ENCODE measurements at places on chromosomes 3 and 15. TPM values are rescaled to one million over a fixed set of nuclear protein-coding genes. Genes with fewer than 3 reads are reported as not detected.

GRCh38 chr3:147640781-147641180 is 231.6 kb downstream of the ZIC1 start:
- DNase-seq: no peak

- no peak for DNase-seq
Measured at GRCh38 chr3:195770081-195770840, 41.5 kb downstream of the MUC4 start.

DNA sequence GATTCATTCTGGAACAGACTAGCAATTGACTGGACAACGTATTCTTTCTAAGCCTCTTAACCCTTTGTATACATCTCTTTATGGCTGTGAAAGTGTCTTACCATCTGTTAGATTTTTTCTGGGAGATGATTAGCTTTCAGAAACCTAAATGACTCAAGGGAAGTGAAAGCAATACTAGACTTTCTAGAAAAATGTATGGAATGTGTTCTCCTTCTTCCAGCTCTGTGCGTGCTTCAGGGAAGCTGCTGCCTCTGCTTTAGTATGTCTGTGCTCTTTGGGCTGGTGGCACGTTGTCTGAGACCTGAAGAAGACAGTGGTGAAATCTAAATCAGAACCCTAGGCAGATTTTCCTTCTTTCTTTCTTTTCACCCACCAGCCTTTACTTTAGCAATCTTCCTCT is 89.5 kb downstream of the ITPR1 start:
- no peak for DNase-seq

- DNase-seq: no peak
Measured at GRCh38 chr3:8094415-8094814, 407.2 kb upstream of the LMCD1 start.

DNA sequence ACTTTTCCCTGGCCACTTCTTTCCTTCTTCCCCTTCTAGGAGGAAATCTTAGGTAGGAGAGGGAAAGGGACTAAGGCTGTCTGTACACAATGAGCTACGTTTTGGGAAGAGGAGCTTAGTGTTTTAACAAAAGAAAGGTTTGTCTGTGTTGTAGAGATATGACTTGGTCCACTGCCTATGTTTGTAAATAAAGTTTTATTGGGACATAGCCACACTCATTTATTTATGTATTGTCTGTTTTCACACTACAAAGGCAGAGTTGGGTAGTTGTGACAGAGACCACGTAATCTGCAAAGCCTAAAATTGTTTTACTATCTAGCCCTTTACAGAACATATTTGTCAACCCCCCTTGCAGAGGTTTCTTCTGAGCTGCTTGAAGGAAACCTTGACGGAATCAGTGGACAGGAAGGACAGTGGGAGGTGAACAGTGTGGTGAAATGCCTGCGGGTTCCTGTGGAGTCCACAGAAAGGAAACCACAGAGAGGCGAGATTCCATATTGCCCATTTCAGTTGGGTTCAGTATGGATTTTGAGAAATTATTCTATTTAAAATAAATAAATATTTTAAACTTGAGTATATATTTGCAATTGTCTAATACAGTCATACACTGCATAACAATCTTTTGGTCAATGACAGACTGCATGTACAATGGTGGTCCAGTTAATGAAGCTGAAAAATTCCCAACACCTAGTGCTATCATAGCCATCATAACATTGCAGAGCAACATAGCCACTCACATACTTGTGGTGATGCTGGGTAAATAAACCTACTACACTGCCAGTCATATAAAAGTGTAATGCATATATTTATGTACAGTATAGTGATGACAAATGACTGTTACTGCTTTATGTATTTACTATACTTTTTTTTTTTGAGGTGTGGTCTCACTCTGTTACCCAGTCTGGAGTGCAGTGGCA is 157.9 kb upstream of the NUDT16 start:
- DNase-seq: no peak

GRCh38 chr3:173078525-173078924 is 62.5 kb downstream of the SPATA16 start:
- DNase-seq: no peak

DNA sequence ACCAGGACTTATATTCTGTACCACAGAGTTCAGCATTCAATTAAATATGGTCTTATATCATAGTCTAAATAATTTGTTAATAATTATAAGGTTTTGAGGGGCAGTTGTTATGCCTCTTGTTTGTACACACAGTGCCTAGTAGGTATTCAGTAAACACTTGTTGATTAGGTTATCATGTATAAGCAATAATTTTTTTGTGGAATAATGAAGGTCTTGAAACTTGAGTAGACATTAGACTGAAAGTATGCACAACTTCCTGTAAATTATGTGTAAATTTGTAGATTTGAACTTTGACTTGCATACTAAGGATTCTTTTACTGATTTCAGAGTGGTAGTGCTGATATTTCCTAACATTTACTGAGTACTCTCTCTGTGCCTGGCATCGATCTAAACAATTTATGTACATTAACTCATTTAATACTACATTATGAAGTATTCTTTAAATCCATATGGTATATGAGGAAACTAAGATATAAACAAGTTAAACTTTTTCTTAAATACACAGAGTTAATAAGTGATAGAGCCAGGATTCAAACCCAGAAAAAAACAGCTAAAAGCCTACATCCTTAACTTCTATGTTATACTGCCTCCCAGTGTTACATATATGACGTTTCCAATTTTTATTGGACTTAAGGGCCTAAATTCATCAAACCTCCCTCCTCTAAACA is 65.1 kb downstream of the GLCE start:
- no peak for DNase-seq

DNA sequence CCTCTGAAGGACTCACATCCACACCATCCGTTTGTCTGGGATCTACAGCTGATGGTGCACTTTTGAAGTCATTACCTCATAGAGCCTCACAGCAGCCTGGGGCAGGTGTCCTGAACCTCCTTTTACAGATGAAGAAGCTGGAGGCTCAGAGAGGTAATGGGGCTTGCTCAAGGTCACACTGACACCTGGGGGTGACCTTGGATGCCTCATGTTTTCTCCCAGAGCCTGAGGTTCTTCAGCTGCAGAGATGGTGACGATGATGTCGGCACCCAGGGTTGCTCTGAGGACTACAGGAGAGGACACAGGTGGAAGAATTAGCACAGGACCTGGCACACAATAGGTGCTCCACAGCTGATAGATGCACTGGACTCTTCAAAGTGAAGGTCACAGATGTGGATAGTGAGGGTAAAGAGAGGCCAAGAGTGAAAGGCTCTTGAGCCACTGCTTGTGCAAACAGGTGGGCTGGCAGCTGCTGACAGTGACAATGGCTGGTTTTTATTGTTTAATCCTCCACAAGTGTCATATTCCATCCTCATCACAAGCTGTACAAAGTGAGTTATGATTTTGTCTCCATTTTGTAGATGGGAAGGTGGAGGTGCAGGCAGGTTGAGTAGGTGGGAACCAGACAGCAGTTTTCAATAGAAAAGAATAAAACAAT is 17.4 kb upstream of the ATP2B2 start:
- no peak for DNase-seq

GRCh38 chr3:31579828-31580227 is 47.1 kb downstream of the STT3B start:
- no peak for DNase-seq

DNA sequence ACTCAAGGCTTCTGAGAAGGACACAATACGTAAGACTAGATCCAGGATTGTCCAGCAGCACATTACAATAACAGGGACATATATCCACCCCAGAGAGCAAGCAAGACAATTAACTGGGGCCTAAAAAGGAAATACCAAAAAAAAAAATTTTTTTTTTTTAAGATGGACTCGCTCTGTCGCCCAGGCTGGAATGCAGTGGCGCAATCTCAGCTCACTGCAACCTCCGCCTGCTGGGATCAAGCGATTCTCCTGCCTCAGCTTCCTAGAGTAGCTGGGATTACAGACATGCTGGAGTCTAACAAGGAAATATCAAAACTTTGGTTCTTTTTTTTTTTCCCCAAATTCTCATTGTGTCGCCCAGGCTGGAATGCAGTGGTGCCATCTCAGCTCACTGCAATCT is 28.8 kb upstream of the IMPDH2 start:
- DNase-seq: no peak

- DNase-seq: no peak
Measured at GRCh38 chr3:144801890-144802289, 830.3 kb downstream of the DIPK2A start.

GRCh38 chr15:39096608-39097205 is 484.2 kb upstream of the THBS1 start:
- no peak for DNase-seq

GRCh38 chr15:48989170-48989569 is 25.5 kb upstream of the SHC4 start:
- DNase-seq: no peak

DNA sequence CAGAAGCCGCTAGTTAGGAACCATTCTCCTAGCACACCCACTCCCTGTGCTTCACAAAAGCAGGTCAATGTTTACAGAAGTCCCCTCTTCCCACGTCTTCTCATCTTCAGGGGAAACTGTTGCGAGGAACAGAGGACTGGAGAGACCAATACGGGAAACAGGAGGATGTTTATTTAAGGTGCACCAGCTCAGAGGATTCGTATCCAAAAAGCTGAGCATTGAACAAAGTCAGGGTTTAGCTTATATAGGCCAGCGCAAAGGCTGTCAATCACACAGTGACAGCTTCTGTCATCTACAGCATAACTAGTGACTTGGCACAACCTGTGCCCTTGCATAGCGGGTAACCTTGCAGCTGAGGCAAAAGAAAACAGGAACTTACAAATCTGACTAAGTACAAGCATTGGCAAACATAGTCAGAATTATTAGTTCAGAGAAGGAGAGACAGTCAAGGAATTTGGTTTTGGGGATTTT is 61.3 kb downstream of the ZDHHC19 start:
- DNase-seq: no peak

GRCh38 chr15:65032801-65033537 is 3.5 kb upstream of the MTFMT start:
- no peak for DNase-seq

GRCh38 chr3:141076797-141077571 is 25.8 kb downstream of the SPSB4 start:
- DNase-seq: no peak

DNA sequence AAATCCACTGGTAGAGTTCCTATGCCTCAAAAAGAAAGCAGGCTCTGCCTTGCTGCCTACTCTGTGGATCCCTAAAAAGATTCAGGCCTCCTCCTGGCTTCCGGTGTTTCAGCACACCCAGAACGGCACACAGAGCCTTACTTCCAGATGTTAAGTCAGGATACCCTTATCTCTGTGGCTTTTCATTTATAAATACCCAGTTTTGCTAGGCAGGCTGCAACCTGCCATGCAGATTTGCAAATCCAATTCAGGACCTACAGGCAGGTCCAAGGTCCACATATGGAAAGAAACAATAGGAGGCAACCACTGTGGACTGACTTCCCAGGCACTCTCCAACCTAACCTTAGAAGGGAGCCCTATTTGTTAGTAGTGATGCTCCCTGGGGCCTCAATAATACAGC is 30.7 kb downstream of the EFL1 start:
- DNase-seq: no peak

GRCh38 chr15:50970524-50970923 is 62.0 kb downstream of the AP4E1 start:
- DNase-seq: no peak

DNA sequence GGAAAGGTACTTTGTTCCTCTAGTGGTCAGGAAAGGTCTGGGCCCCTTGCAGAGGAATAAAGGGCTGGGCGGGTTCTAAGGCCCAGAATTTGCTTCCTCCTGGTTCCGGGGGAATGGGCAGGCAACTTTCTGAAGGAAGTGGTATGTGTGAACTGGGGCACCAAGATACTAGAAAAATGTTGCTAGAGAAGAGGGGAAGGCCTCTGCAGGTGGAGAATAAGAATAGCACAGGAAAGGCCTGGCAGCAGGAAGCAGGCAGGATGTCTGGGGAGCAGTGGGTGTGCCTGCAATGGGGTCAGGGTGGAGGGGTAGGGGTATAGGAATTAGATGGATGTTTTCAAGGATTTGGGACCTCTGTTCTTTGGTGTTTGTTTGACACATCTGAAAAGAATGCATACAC is 2.0 kb downstream of the SLC22A13 start:
- DNase-seq: no peak

DNA sequence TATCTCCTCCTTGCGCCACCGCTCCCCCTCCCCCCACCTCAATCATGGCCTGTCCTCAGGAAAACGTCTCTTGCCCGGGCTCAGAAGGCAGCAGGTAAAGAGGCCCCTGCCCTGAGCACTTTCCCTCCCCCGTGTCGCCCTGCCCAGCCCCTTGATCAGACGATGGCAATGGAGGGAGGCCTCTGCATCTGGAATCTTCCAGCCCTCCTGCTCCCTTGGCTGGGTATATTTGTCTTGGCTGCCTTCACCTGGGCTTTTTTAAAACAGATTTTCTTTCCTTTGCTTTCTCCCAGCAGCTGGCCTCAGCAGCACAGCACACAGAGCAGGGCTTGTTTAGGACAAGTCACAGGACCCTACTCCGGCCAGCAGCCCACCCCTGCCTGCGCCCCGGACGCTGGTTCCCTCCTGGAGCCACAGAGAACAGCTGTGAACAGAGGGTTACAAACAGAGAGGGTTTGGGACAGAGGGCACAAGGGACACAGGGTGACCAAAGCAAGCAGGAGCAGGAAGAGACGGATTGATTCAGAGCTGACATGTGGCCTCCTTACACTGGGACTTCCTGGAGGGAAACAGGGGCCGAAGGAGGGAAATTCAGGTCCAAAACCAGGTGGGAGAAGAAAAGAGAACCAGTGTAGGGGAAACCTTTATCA is 78.7 kb downstream of the ISG20 start:
- no peak for DNase-seq

DNA sequence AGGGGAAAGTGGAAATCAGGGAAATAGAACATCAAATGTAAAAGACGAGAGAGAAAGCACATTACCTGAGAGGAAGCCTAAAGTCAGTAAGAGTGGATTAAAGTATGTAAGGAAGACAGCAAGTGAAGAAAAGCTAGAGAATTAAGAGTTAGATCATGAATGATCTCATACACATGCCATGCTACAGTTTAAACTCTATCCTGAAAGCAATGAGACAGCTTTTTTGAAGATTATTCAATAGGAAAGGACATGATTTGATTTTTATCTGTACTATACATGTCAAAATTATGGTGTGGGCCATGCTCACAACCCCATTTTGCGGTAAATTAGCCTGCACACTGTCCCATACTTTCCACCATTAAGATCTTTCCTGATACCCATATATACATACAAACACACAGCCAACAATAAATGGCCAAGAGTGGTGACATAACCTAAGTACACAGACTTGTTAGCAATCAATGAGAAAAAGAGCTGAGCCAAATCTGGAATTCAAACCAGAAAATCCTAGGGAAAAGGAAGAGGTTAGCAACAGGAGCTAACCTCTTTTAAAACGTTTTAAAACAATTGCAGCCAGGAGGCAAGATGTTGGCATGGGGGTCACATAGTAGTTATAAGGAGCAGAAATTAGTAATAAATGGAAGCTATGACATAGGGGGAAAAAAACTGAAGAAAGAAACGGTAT is 4.5 kb downstream of the MYO9A start:
- no peak for DNase-seq

The SERPINI2 gene
- total RNA-seq: not detected

The FAM81A gene
- total RNA-seq: 0.49 TPM

The ADGRG7 gene
- total RNA-seq: not detected

The ZBTB20 gene
- 64.8 TPM for total RNA-seq

The PRICKLE2 gene
- total RNA-seq: 39.3 TPM

The ATR gene
- 22.6 TPM for total RNA-seq

The PLXND1 gene
- 96.5 TPM for total RNA-seq

The COL6A5 gene
- not detected for total RNA-seq

The HDAC11 gene
- 12.0 TPM for total RNA-seq

Data from vagina (tissue), 2 donors.